RCC 7860 (cell line): ENCODE measurements at places on chromosomes 11 and 22.

DNA sequence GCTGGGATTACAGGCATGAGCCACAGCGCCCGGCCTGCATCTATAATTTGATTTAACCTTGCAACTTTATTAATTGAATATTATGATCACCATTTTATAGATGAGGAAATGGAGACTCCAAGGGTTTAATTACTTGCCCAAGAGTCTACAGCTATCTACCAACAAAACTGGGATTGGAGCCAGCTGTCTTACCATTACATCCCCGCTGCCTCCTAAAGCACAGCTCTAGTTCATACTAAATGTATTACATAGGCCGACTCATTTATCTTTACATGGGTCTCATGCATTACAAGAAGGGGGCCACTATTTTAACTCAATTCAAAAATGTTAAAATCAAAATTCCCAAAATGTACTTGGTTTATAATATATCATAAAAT, 14.1 kb upstream of the TMA7B start:
- DNase-seq = no peak

GRCh38 chr11:127679816-127680545, 679.4 kb upstream of the KIRREL3 start:
- DNase-seq = no peak

GRCh38 chr11:46006418-46007070, 84.1 kb downstream of the LARGE2 start:
- DNase-seq = peak; percentile 61

DNA sequence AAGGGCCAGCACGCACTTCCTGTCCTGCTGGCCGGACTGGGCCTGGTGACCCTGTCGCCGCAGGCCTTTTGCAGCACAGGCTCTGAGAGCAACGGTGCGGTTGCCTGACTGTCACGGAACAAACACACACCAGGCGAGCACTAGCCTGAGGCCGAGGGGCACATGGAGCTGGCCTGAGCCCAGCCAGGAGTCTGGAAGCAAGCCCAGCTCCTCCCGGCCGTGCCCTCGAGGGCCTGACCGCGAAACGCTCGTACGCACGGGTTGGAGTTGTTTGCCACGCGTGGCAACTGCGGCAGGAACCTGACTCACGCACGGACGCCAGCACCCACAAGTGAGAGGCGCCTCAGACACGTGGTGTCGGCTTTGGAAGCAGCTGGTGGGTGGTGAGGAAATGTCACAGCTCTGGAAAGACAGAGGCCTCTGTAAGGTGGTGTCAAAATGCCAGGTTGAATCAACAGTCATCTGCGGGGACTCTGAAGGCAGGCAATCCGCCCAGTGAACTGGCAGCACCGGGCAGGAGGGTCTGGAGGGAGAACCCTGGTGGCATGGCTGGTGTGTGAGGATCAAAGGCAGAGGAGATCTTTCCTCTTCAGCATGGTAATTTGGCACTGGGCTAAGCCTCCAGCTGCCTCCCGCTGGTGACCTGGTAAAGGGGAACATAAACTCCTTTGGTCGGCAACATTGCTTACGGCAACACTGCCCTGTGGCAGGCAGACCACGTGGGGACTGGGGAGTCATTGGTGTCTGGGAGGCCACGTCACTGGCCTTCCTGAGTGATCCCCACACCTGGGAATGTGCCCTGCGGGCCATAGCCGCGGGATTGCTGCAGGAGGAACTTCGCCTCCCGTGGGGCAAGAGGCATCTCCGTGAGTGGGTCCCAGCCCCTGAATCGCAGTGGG, 15.3 kb upstream of the IL17REL start:
- DNase-seq = peak; percentile 29

DNA sequence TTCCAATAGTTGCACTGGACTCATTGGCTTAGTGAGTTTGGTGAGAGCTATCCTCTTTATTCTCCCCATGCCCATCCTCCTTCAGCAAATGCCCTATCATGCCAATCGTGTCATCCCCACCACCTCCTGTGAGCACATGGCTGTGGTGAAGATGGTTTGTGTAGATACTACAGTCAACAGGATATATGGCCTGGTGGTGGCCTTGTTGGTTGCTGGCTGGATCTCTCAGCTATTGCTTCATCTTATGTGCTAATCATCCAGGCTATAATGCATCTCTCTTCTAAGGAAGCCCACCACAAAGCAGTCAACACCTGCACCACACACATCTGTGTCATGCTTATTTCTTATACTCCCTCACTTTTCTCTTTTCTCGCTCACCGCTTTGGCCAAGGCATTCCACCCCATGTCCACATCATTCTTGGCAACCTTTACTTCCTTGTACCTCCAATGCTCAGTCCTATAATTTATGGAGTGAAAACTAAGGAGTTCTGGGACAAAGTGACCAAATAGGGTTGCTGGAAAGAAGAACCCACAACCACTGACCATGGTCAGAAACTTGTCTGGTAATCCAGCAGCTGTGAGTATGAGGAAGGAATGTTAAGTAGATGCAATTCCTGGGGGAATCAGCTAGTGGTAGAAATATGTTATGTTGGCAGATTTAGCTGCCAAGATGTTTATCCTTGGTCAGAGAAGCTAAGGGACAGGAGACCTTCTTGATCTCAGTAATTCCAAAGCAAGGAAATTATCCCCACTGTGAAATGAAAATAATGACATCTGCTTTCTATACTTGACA, 16.3 kb upstream of the OR56B1 start:
- no peak for DNase-seq
